ENCODE measurements at places on chromosomes 4 and X. TPM values are rescaled to one million over a fixed set of nuclear protein-coding genes. Genes with fewer than 3 reads are reported as not detected.

The NPY1R gene
- 147 TPM for total RNA-seq

The ARHGEF6 gene
- 17.7 TPM for total RNA-seq

The CT45A3 gene
- total RNA-seq: not detected

GRCh38 chr4:4384837-4385236, 2.1 kb upstream of the NSG1 start:
- DNase-seq: peak; percentile 58

DNA sequence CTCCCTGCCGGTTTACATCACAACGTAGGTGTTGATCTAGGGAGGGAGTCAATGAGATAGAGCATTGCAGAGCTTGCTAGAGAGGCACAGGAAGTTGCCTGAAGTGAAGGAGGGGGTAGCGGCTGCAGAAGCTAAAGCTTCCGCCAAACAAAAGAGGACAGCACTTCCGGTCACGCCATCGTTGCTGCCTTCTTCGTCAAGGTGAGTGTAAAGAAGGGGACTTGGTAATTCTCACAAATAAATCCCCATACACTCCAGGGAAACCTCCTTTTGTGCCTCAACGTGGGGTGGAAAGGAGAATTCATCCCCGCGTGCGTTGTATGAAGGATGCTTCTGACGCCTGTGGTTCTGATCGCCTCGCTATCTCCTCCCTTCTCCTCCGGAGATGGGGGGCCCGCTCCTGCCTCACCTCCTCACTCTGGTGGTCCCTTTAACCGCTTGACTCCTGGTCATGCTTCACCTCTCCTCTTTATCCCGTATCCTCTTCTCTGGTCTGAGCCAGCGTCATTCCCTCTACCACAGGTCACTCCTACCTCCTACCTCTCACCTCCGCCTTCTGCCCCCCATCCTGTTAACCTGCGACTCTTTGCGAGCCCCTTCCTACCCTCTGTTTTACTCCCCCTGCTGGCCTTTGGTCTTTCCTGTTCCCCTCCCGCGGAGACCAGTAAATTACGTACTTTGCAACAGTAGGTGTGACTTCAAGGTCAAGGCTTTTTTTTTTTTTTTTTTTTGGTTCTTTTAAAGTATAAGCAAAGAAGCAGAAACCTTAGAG, 59.9 kb downstream of the GSPT2 start:
- DNase-seq: peak; percentile 71

- DNase-seq: no peak
Measured at GRCh38 chr4:186061921-186062320, 7.0 kb upstream of the TLR3 start.

- DNase-seq: no peak
Measured at GRCh38 chr4:151753056-151753455, 7.8 kb downstream of the GATB start.

The SLC9B1 gene
- 1.4 TPM for total RNA-seq

- DNase-seq: no peak
Measured at GRCh38 chr4:161555689-161556660, 607.8 kb downstream of the FSTL5 start.

DNA sequence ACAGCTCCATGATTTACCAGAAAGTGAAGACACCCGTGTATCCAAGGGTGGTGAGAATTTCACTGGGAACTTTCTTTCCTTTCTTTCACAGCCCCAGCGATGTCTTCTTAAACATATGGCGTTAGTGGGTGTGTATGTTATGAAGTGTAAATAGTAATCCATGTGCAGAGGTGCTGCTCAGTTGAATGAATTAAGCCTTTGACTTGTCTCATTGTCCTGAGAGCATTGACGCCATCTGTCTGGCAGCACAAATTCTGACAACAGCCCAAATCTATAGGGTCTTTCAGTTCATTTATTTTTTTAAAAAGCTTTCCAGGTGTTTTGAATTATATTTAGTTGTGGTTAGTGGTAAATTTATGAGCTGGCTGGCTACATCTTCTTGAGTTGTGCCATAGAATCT, 69.4 kb downstream of the CLCN5 start:
- no peak for DNase-seq

DNA sequence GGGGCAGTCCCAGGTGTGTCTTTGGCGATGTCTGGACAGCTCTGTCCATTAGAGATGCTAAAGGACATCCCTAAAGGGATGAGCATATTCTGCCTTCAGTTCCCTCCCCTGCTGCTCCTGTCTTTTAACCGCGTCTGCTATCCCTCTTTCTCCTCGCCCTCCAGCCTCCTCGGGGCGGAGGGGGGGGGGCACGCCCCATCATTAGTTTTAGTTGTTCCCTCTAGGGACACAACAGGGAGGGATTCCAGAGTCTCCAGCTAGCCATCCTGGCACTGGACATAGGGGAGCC, 1.1 kb downstream of the MSL3 start:
- DNase-seq: no peak

GRCh38 chr4:148067301-148067916, 335.5 kb downstream of the ARHGAP10 start:
- DNase-seq: no peak

The CXorf65 gene
- total RNA-seq: not detected

DNA sequence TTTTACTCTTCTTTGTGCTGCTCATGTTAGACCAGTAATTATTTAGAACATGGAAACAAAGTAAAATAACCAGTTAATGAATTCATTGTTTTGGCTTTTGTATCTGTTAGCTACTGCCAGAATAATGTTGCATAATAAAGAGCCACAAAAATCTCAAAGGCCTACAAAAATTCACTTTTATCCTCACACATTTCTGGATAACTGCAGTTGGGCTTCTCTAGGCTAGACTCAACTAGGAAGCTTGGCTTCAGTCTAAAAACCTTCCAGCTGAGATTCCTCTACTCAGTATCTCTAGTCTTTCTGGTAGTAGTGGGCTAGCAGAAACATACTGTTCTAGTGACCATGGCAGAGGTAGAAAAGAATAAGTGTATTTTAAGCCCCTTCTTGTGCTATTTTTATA, 73.0 kb downstream of the FAT4 start:
- no peak for DNase-seq

DNA sequence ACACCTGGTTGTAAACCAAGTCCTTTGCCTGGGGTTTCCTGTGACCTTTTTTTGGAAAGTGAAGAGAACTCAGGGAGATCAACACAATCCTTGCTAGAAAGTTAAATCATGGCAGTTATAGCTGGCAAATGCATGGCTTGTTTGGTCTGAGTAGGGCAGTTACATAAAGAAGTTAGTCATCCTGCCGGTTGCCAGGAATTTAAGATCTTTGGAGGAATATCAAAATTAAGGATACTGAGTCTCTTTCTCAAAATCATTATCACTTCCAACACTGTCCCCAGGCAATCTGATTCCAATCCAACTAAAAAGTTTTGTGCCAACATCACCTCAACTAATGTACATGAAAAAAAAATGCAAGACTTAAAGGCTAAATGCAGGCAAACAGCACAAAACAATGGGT, 40.3 kb downstream of the C4orf54 start:
- DNase-seq: no peak

DNA sequence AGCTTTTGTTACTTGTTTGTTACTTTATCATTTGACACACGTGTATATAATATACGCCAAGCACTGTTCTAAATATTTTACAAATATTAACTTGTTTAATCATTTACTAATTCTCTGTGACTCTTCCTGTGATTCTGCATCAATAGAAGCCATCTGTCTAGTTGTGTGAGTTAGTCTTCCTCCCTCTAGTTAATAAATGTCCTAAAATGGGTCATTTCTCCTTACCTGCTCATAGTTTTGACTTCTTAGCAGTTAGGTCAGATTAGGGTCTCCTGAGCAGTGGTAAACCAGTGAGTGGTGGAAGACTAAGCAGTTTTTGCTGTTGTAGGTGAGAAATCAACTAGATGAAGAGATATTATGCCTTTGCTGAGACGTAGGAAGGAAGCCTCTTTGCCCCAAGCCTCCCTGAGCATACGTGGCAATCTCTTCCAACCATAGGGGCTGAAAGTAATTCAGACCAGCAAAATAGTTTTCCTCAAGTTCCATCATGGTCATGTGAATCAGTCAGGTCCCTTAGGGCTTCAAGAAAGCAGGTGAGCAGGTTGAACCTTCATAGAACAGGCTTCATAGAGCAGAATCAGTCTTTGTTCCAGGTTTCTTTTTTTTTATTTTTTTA, 38.7 kb upstream of the THOC2 start:
- no peak for DNase-seq

DNA sequence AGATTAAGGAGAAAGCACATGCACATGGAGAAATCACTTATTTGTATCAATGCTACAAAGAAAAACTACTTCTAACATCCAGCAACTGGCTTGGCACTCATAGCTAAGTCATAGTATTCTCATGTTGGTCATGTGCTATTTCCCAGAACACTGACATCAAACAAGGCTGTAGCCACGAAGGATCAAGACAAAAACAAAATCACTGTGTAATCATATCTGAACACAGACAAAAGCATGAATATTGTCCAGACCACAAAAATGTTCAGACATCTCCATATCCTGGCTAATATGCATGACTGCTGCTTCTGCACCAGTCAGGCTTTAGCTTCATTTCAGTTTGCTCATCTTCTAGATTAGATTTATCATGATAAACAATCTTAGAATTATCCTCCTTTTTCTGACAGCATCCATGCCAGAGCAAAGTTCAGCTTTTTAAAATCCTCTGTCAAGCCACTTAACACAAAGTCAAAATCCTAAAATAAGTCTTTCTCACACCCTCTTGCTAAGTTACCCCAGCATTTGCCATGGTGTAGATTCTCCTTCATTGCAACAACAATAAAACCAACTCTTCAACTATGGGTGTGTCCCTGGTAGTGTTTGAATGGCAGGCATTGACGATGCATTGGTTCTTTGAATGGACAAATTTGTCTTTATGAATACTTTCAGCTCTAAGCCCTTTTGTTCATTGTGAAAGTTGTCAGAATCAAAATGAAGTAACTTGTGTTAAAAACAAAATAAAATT, 39.1 kb upstream of the NPFFR2 start:
- DNase-seq: no peak

DNA sequence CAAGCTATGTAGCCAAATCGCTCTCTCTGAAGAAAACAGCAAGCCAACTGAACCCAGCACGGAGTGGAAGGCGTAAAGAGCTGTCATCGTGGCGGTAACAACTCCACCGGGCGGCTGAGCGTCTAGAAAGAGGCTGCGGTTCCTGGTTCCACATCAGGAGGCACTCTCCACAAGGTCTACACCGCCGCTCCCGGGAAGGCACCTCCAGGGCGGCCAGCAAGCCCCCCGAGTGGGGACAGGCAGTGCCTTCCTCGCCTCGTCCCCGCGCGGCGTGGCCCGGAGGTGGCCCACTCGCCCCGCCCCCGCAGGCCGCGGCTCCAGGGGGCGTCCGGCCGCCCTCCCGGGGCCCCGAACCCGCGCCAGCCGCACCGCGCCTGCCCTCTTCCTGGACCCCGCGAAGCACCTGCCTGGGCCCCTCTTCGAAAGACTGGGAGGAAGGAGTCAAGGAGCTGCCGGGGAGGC, 755 bp downstream of the KLHL8 start:
- DNase-seq: peak; percentile 84

The CD38 gene
- total RNA-seq: 16.1 TPM

The RGN gene
- total RNA-seq: 8.4 TPM

DNA sequence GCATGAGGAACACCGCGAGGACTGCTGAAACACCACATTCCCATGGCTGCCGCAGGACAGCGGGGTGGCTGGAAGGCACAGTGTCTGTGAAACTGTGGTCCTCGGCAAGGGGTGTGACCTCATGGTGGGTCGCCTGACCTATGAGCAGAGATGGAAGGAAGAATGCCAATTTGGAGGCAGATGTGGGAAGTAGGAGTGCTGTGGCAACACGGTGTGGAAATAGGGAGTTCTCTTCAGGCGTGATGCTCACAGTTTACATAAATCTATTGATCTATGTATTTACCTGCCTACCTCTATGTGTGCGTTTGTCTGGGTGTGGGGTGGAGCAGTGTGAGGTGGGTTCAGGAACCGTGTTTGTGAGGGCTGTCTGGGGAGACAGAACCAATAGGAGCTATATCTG, 62.3 kb upstream of the LSM6 start:
- no peak for DNase-seq

GRCh38 chr4:626201-627091, 1.1 kb downstream of the PDE6B start:
- DNase-seq: peak; percentile 79

The FGA gene
- not detected for total RNA-seq

DNA sequence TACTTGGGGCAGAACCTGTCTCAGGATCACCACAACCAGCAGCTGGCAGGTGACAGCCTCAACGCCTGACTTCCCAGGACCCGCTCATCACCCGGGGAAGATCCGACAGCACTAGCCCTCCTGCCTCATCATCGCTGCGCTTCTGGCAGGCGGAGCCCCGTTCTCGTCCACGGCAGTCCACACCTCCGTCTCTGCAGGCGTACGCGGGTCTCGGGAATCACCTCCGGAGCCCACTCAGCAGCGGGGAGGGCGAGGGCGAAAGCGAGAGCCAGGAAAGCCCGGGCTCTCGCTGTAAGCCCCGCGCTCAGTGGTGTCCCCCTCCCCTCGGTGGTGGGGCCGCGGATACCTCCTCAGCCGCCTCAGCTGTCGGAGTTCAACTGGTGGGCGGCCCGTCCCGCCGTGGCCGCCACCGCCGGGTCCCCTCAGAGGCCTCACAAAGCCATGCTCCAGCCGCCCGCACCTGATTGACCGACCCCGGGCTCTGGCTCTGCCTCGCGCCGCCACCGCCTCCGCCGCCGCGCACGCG, 518 bp upstream of the CNKSR2 start:
- peak; percentile 81 for DNase-seq

- DNase-seq: no peak
Measured at GRCh38 chr4:18111081-18111480, 89.5 kb upstream of the LCORL start.

GRCh38 chrX:12673487-12673886, 117.7 kb upstream of the PRPS2 start:
- DNase-seq: no peak

GRCh38 chrX:53048169-53049126, at the start of gene GPR173:
Gene GPR173 (plus strand): TSS chrX:53048789. CDS start chrX:53076622, 27,833 bp downstream.
- peak; percentile 82 for DNase-seq

The TRMT2B gene
- 14.7 TPM for total RNA-seq

- no peak for DNase-seq
Measured at GRCh38 chrX:138872537-138872936, 161.0 kb upstream of the FGF13 start.

DNA sequence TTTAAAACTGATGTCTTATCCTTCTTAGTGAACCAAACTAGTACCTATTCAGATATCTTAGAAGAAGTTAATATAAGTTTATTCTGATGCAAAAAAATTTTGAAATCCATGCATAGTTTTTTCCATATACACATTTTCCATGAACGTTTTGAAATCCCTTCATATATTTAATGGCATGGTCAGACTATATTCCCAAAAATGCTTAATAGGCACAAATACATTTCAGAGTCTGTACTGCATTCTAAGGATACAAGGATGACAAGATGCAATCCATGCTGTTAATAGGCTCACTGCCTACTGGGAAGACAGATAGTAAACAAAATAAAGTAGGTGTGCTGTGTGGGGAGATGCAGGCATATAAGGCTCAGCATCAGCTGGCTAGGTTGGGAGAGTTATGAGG, 33.2 kb downstream of the PROM1 start:
- DNase-seq: no peak

The PF4V1 gene
- total RNA-seq: not detected

The MAGEA1 gene
- not detected for total RNA-seq

- no peak for DNase-seq
Measured at GRCh38 chrX:150903110-150903508, 4.6 kb upstream of the CD99L2 start.

- no peak for DNase-seq
Measured at GRCh38 chr4:112515198-112516065, 548 bp downstream of the NEUROG2 start.

The SLIT2 gene
- total RNA-seq: 29.6 TPM

The ASB11 gene
- not detected for total RNA-seq

The TRIM75 gene
- not detected for total RNA-seq

All from posterior vena cava (tissue), 2 donors.